ENCODE measurements at places on chromosomes 1 and 21. TPM values are rescaled to one million over a fixed set of nuclear protein-coding genes. Genes with fewer than 3 reads are reported as not detected.

FCRL4 gene
- not detected for total RNA-seq

PDC gene
- not detected for total RNA-seq

TP73 gene
- 2.6 TPM for total RNA-seq

ERICH3 gene
- total RNA-seq = not detected

NHLH1 gene
- total RNA-seq = not detected

DNA sequence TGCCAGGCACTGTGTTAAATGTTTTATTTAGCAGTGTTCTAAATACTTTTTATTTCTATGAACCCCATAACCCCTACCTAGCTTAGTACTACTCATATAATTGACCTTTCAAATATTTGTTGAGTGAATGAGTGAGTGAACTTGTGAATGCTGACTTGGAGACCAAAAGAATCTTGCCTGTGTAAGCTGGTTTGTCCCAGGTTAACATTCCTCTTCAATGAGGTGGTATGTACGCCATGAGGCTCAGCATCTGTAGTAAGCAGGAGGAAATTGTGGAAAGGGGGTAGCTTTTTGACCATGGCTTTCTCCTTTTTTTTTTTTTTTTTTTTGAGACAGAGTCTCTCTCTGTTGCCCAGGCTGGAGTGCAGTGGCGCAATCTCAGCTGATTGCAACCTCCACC is 14.6 kb downstream of the MED18 start:
- no peak overlapping the region for H3K4me3 ChIP-seq
- peaks cover 18% of the 10 kb centered on the region for H3K4me1 ChIP-seq
- no peak overlapping the region for H3K27ac ChIP-seq
- H3K36me3 ChIP-seq = no peaks in the 10 kb centered on the region
- H3K27me3 ChIP-seq = no peaks in the 10 kb centered on the region

DNA sequence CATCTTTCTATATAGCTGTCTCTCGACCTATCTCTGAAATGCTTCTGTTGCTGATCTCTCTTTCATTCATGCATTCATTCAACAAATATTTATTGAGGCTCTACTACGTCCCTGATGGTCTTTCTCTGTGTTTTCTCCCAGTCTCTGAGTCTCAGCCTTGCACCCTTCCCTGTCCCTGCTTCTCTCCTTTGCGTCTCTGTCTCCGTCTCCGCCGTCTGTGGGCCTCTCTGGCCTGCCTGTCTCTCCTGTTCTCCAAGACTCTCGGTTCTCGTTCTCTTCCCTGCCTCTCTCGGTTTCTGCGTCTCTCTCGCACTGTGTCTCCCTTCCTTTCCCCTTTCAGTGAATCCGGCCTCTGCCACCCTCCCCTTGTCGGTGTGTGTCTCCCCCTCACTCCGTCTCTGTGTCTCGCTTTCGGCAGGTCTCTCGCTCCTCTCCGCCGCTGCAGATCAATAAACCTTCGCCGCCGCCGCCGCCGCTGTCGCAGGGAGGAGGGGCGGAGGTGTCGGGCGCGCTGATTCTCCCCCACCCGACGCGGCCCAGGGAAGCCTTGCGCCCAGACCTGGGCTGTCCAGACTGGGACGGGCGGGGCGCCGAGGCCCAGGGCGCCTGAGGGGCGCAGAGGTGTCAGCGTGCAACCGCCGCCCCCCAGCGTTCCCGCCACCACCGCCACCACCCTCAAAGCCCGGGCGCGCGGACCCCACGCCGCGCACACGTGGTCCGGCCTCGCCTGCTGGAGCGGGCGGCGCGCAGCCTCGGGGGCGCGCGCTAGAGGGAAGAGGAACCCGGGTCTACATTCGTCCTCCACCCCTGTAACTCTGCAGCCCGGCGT is 3.0 kb downstream of the EFNA3 start:
- H3K27ac ChIP-seq = no peak overlapping the region
- peaks cover 80% of the 10 kb centered on the region for H3K4me1 ChIP-seq
- H3K4me3 ChIP-seq = peak overlapping the region; percentile 71
- H3K27me3 ChIP-seq = peaks cover 44% of the 10 kb centered on the region
- peak; percentile 33 for DNase-seq
- no peaks in the 10 kb centered on the region for H3K36me3 ChIP-seq

- H3K27ac ChIP-seq = no peak overlapping the region
- H3K36me3 ChIP-seq = no peaks in the 10 kb centered on the region
- peak; percentile 48 for DNase-seq
- no peak overlapping the region for H3K4me3 ChIP-seq
These were observed 32.1 kb downstream of the SH3BGR start for GRCh38 chr21:39483917-39484316.

GRCh38 chr1:243542739-243543415 is 287.0 kb downstream of the SDCCAG8 start:
- H3K36me3 ChIP-seq = no peaks in the 10 kb centered on the region
- no peak overlapping the region for H3K4me3 ChIP-seq
- 0 out of 2 replicates have a peak, but pooled peaks cover 7% of the 10 kb centered on the region for H3K4me1 ChIP-seq
- DNase-seq = peak; percentile 46
- no peaks in the 10 kb centered on the region for H3K27me3 ChIP-seq

- H3K4me3 ChIP-seq = no peak overlapping the region
- no peak overlapping the region for H3K27ac ChIP-seq
- peaks cover 23% of the 10 kb centered on the region for H3K27me3 ChIP-seq
- H3K4me1 ChIP-seq = peaks cover 12% of the 10 kb centered on the region
These were observed 1.8 kb upstream of the FCRL6 start for GRCh38 chr1:159800177-159800930.

- no peak overlapping the region for H3K27ac ChIP-seq
- H3K27me3 ChIP-seq = no peaks in the 10 kb centered on the region
- peak; percentile 83 for DNase-seq
- no peak overlapping the region for H3K4me3 ChIP-seq
These were observed 73.9 kb upstream of the VTCN1 start for GRCh38 chr1:117284399-117285215.

GRCh38 chr1:6347641-6348487 is 45.7 kb downstream of the ACOT7 start:
- no peaks in the 10 kb centered on the region for H3K27me3 ChIP-seq
- DNase-seq = peak; percentile 63
- no peak overlapping the region for H3K4me3 ChIP-seq
- peaks cover 41% of the 10 kb centered on the region for H3K4me1 ChIP-seq

DNA sequence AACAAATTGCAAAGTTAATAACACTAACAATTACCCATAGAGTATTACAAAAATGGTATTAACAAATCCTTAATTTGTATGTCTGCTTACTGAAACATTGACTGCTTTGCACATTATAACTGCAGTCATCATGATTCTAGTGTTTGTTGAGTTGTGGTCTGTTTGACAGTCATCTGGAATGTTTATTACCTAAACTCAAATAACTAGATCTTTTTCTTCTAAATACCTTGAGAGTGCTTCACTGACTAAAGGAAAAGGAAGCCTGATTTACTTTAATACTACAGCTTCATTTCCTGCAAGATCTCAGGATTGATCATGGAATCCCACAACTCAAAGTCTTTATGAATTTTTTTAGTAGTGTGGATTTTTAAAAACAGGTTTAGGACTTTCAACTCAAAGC is 70.0 kb downstream of the HMCN1 start:
- peaks cover 24% of the 10 kb centered on the region for H3K4me1 ChIP-seq
- H3K27ac ChIP-seq = peak overlapping the region; percentile 60
- H3K27me3 ChIP-seq = no peaks in the 10 kb centered on the region
- H3K36me3 ChIP-seq = no peaks in the 10 kb centered on the region

- DNase-seq = peak; percentile 21
- no peaks in the 10 kb centered on the region for H3K36me3 ChIP-seq
- H3K27ac ChIP-seq = no peak overlapping the region
- H3K27me3 ChIP-seq = no peaks in the 10 kb centered on the region
- peaks cover 18% of the 10 kb centered on the region for H3K4me1 ChIP-seq
- no peak overlapping the region for H3K4me3 ChIP-seq
These were observed 135.0 kb downstream of the LHX4 start for GRCh38 chr1:180365039-180365438.

GRCh38 chr1:77040826-77041225 is 173.5 kb downstream of the ST6GALNAC5 start:
- peaks cover 22% of the 10 kb centered on the region for H3K4me1 ChIP-seq
- H3K27me3 ChIP-seq = no peaks in the 10 kb centered on the region
- H3K36me3 ChIP-seq = no peaks in the 10 kb centered on the region
- H3K27ac ChIP-seq = no peak overlapping the region
- no peak for DNase-seq
- no peak overlapping the region for H3K4me3 ChIP-seq

- H3K27me3 ChIP-seq = peaks cover 87% of the 10 kb centered on the region
- no peak overlapping the region for H3K27ac ChIP-seq
- no peaks in the 10 kb centered on the region for H3K4me1 ChIP-seq
- H3K4me3 ChIP-seq = no peak overlapping the region
- no peak for DNase-seq
These were observed 18.0 kb downstream of the CD247 start for GRCh38 chr1:167500283-167500860.

GRCh38 chr21:32367158-32367557 is 25.7 kb downstream of the URB1 start:
- no peak overlapping the region for H3K27ac ChIP-seq
- H3K36me3 ChIP-seq = peaks cover 82% of the 10 kb centered on the region
- H3K4me3 ChIP-seq = no peak overlapping the region
- DNase-seq = no peak
- H3K4me1 ChIP-seq = peaks cover 10% of the 10 kb centered on the region

DNA sequence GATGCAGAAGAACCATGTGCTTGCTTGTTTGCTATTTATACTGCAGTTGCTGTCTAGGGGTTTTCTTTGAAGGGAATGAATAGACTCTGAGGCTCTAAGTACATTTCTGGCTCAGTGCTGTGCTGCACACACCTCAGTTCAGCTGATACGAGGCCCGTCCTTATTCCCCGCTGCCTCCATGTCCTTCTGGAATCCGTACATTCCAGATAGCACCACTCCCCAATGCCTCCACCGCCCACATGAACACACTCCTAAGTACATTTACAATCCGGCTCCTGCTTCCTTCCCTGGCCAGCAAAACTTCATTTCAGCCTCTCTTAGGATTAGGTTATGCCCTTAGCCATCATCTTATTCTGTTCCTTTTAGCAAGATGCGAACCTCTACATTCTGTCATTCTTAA is 57.1 kb downstream of the KCNC4 start:
- H3K36me3 ChIP-seq = no peaks in the 10 kb centered on the region
- H3K27me3 ChIP-seq = peaks cover 83% of the 10 kb centered on the region
- no peak overlapping the region for H3K27ac ChIP-seq
- H3K4me3 ChIP-seq = no peak overlapping the region
- H3K4me1 ChIP-seq = no peaks in the 10 kb centered on the region
- no peak for DNase-seq

DNA sequence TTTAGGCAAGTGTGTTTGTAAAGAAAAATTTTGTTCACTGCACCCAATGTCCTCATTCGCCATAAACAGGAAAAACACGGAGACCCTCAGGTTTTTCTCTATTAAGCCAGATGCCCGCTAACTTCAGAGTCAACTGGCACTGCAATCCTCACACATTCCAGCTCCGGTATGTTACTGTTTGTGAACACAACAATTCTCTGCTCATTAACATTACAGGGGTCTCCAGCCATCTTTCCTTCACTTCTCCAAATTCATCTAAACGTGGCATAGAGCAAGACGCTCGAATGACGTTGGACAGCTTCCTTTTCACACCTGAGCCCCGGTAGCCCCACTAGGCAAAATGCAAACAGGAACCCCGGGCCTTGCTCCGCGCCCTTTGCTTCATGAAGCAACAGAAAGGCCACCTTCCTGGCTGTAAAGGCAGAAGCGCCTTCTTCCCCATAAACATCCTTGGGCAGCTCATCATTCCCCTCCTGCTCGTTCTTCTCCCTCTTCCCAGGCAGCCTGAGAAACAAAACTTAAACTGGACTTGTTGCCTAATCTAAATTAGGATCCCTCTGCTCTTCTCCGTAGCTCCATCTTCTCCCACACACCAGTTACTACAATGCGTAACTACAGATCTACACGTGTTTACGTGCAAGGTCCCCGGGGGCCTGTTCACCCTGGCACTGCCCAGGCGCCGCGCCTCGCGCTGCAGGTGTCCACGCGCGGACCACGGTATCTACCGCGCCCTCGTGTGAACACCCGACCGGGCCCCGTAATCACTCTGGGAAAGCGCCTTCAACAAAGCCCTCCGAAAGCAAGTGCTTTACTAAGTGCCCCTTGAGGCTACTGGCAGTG is 1.2 kb downstream of the LBR start:
- peak; percentile 39 for DNase-seq
- peaks cover 48% of the 10 kb centered on the region for H3K4me1 ChIP-seq
- no peaks in the 10 kb centered on the region for H3K27me3 ChIP-seq
- peaks cover 6% of the 10 kb centered on the region for H3K36me3 ChIP-seq
